ENCODE measurements at places on chromosomes 11 and 22.

- no peak for DNase-seq
These were observed 3.4 kb downstream of the SLC25A1 start for GRCh38 chr22:19175026-19175601.

DNA sequence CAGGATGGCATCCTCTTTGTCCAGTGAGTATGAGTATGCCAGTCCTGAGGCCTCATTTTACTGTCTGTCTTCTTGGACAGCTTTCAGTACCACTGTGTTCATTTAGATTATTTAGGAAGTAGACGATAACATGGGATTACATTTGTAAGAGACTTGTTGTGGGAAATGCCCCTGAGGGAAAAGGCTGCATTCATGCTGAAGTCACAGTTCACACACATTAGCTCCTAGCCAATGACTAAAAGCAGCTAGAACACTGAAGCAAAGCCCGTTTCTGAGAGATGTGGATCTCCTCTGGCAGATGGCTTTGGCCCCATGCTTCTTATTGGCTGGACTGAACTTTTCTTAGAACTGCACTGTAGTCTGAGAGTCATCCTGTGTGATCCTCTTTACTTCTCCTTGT is 242.4 kb downstream of the FAM76B start:
- no peak for DNase-seq

DNA sequence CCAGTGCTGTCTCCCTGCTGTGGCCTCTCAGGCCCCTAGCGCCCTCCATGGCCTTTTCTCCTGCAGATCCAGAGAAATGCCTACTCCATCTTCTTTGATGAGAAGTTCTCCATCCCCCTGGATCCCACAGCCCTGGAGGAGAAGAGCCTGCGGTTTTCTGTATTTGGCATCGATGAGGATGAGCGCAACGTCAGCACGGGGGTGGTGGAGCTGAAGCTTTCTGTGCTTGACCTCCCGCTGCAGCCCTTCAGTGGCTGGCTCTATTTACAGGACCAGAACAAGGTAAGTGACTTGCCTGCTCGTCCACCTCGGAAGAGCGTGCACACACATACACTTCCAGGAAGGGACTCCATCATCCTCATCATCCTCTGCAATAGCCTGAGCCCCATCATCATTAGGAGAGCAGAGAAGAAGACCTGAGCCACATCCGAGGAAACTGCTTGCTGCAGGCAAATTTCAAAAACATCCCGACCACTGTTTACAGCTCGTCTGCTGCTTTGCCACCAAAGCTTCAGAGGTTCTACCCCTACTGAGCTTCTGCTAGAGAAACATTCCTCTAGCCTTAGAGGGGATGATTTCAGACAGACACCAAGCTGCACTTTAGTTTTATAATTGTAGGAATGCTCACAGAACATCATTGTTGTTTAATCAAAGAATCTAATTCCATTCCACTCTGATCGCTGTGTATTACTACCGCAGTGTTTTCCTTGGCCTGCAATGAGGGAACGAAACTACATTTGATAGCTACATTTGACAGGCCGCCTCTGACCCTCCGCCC is 12.9 kb upstream of the RHOD start:
- no peak for DNase-seq

GRCh38 chr22:48706934-48707762 is 1120.5 kb downstream of the BRD1 start:
- DNase-seq = no peak

DNA sequence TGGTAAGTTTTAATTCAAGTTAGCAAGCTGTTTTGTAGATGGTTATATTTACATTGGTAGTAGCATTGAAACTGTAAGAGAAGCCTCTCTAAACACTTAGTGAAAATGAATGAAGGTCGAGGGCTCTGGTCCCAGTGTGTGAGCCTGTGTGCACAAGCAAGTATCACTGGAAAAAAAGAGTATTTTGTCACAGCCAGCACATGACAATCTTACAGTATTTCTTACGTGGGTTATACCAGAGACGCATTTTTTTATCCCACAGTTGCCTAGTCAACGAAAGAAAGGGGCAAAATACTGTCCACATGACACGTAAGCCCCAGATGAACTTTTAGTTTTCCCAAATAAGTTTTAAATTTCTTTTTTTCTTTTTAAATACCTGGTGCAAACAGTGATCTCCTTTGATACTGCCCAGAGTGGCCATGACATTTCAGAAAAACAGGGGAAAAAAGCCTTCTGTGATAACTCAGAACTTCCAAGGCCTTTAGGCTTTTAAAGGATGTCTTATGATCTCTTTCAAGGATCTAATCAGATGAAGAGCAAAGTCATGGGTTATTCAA is 23.5 kb downstream of the RAB38 start:
- DNase-seq = no peak

GRCh38 chr11:1227551-1228100 is 4.8 kb downstream of the MUC5B start:
- DNase-seq = no peak

- no peak for DNase-seq
These were observed 2.4 kb downstream of the RASD2 start for GRCh38 chr22:35542939-35543516.

GRCh38 chr11:78195917-78196560 is 7.3 kb downstream of the USP35 start:
- DNase-seq = no peak

DNA sequence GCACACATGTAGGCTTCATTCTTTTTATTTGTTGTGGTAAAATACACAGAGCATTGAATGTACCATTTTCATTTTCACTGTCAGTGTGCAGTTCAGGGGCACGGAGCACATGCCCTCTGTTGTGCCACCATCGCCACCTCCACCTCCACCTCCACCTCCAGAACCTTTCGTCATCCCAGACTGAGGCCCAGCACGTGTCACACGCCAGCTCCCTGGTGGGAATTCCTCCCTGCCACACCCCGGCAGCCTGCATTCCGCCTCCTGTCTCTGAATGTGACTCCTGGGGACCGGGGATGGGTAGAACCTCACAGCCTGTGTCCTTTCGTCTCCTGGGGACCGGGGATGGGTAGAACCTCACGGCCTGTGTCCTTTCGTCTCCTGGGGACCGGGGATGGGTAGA is 10.9 kb downstream of the GRAMD4 start:
- DNase-seq = no peak

DNA sequence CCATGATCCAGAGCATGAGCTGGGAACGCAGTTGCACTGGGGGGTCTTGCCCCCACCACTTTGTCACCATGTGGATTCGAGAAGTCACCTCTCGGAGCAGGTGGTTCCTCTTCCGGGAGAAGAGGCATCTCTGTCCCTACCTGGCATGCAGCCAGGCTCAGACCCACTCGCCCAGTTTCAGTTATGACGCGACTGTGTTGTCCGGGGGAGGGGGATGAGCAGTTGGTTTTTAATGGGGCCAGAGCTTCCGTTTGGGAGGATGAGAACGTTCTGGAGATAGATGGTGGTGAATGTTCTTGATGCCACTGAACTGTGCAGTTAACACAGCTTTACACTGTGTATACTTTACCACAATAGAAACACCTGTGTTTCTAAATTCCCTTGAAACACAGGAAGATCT is 41.5 kb downstream of the DHCR7 start:
- DNase-seq = no peak

DNA sequence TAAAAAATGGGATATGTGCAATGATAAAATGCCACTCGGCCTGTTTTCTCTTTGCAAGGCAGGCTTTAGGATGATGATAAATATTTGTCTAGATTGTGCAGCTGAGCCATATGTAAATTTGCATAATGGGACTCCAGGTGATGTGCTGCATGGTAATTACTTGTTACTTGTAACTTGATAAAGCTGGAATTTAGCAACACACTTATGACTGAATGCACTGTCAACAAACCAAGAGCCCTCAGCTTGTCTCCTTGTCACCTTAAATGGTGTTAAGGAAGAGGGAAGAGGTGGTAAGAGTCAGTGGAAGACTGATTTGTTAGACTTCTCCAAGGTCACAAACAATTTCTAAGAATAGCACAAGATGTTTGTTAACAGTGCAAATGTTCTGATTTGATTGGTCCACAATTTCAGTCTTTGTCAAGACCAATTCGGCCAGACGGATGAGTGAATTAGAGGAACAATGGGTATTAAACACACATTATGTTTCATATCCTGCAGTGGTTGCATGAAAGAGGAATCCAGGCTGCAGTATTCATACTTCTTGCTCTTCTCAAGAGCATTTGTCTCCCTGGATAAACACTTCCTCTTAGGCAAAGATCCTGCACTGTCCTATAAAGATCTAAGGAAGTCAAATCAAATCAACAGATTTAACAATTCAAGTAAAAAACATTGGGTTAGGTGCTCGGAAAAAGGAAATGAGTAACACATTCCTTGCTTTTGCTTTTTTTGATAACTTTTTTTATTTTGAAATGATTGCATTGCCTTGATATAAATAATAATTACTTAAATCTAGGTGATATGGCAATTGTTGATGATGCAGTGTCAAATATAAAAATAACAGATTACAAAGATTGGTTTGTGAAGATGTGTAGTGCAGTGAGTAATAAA is 448.3 kb upstream of the DDI1 start:
- no peak for DNase-seq

GRCh38 chr11:114169821-114170220 is 110.3 kb downstream of the ZBTB16 start:
- no peak for DNase-seq

DNA sequence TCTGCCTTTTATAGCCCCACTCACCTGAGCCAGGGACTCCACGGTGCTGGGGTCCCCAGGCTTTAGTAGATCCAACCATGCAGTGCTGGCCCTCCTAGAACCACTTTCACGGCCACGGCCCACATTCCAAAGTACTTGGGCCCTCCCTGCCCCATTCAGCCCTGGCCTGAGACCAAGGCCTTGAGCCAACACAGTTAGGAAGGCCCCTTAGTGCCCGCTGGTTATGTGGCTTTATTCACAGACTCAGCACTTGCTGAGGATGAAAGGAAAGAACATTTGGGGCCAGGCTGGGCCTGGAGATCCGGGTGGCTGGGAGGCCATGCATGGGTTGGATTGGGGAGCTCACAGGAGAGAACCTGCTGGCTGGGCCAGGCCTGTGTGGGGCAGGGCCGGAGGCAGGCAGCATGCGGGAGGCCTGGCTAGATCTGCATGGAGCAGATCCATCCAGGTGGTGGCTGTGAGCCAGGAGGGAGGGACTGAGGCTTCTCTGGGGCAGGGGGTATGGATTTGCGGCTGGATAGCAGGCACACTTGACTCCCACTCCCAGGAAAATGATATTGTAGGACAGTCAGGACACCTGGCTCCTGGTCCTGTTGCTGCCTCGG is 12.6 kb downstream of the CHRM1 start:
- DNase-seq = no peak

GRCh38 chr22:23831781-23832180 is 7.0 kb downstream of the DERL3 start:
- DNase-seq = no peak

Data from activated T-cell treated with anti-CD3 and anti-CD28 coated beads, Interleukin-2, amount 50 U/mL, for 48 hours (primary cell).